ENCODE measurements at places on chromosomes 13 and 19.

GRCh38 chr19:18879579-18880373 is 16.2 kb downstream of the CERS1 start:
- no peaks in the 10 kb centered on the region for H3K27me3 ChIP-seq
- DNase-seq, result no peak
- H3K4me3 ChIP-seq, result no peak overlapping the region

DNA sequence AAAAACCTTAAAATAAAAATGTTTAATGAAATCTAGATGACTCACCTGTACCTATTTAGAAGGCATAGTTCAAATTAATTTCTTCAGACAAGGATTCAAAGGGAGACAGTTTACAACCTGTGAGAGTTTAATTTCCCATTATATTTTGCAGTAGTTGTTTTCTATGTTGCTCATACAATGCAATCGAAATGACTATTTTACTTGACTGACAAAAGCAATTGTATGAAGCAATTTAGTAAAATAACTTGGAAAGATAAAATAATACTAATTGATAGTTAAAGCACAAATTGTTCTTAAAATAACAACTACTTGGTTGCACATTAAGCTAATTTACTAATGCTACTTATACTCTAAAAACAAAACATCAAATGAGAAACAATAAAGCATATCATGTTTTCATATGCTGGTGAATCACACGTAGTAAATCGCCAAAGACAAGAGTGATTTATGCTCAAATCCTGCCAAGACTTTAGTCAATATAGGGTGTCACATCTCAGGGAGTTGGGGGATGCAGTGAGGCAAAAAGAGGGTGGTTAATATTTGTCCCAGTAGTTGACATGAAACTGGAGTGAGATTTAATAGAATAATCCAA is 6.4 kb downstream of the DACH1 start:
- H3K36me3 ChIP-seq, result no peaks in the 10 kb centered on the region
- peaks cover 19% of the 10 kb centered on the region for H3K27me3 ChIP-seq
- H3K27ac ChIP-seq, result no peak overlapping the region
- H3K4me3 ChIP-seq, result no peak overlapping the region
- peaks cover 13% of the 10 kb centered on the region for H3K4me1 ChIP-seq

DNA sequence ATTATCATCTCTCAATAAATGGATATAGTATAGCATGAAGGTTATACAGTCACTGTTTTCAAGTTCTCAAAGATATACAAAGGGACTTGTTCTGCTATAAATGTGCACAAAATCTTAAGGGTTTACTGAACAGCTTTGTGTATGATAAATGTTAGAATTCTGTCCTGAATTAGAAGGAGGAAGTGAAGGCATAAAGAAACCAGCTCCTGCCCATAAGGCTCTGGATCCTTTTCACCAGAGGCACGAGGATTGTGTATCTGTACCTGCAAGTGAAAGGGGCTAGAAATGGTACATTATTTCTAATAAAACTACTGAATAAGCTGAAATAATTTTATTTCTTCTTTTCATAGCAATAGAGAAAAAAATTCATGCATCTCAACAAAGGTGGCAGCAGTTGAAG is 32.4 kb downstream of the PHF11 start:
- H3K27me3 ChIP-seq, result no peaks in the 10 kb centered on the region
- peaks cover 48% of the 10 kb centered on the region for H3K36me3 ChIP-seq
- no peak overlapping the region for H3K4me3 ChIP-seq
- H3K4me1 ChIP-seq, result no peaks in the 10 kb centered on the region
- H3K27ac ChIP-seq, result no peak overlapping the region
- DNase-seq, result no peak

- peak overlapping the region; percentile 95 for H3K27ac ChIP-seq
- DNase-seq, result no peak
- H3K4me1 ChIP-seq, result peaks cover 34% of the 10 kb centered on the region
- peaks cover 3% of the 10 kb centered on the region for H3K27me3 ChIP-seq
- peak overlapping the region; percentile 62 for H3K4me3 ChIP-seq
Measured at GRCh38 chr19:45468803-45469131, 971 bp downstream of the FOSB start.

GRCh38 chr13:26459276-26460131 is 98.0 kb upstream of the WASF3 start:
- peaks cover 6% of the 10 kb centered on the region for H3K4me1 ChIP-seq
- H3K36me3 ChIP-seq, result no peaks in the 10 kb centered on the region
- H3K4me3 ChIP-seq, result no peak overlapping the region
- DNase-seq, result no peak
- no peak overlapping the region for H3K27ac ChIP-seq

DNA sequence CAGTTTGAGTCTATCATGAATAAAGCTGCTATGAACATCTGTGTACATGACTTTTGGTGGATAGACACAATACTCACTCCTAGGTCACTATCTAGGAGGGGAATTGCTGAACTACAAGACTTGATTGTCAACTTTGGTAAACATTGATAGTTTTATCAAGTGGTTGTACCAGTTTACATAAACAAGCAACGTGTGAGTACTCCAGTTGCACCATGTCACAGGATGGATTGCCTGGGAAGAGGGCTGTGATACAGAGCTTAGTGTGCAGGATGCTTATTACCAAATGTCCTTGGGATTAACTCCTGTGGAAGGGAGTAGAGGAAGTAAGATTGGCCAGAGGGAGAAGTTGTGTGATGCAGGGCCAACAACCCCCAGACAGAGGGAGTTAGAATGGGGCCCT is 37.7 kb downstream of the RAP2A start:
- H3K36me3 ChIP-seq, result no peaks in the 10 kb centered on the region
- peaks cover 3% of the 10 kb centered on the region for H3K4me1 ChIP-seq
- H3K4me3 ChIP-seq, result no peak overlapping the region
- no peaks in the 10 kb centered on the region for H3K27me3 ChIP-seq
- DNase-seq, result no peak

GRCh38 chr13:39322836-39323585 is 280.0 kb downstream of the LHFPL6 start:
- H3K36me3 ChIP-seq, result no peaks in the 10 kb centered on the region
- H3K27me3 ChIP-seq, result no peaks in the 10 kb centered on the region
- no peak overlapping the region for H3K4me3 ChIP-seq
- no peak for DNase-seq
- peaks cover 3% of the 10 kb centered on the region for H3K4me1 ChIP-seq

- peak; percentile 34 for DNase-seq
- H3K27ac ChIP-seq, result no peak overlapping the region
- H3K4me1 ChIP-seq, result no peaks in the 10 kb centered on the region
- H3K27me3 ChIP-seq, result no peaks in the 10 kb centered on the region
- H3K4me3 ChIP-seq, result no peak overlapping the region
Measured at GRCh38 chr13:28568286-28568685, 73.4 kb upstream of the FLT1 start.

GRCh38 chr19:47779524-47780214 is 1.2 kb downstream of the SELENOW start:
- H3K36me3 ChIP-seq, result peaks cover 36% of the 10 kb centered on the region
- peaks cover 57% of the 10 kb centered on the region for H3K4me1 ChIP-seq
- H3K27me3 ChIP-seq, result no peaks in the 10 kb centered on the region
- peak; percentile 92 for DNase-seq
- peak overlapping the region; percentile 99 for H3K4me3 ChIP-seq

- no peak overlapping the region for H3K27ac ChIP-seq
- no peaks in the 10 kb centered on the region for H3K4me1 ChIP-seq
- H3K27me3 ChIP-seq, result peaks cover 41% of the 10 kb centered on the region
- no peaks in the 10 kb centered on the region for H3K36me3 ChIP-seq
Measured at GRCh38 chr19:38502410-38503076, 69.1 kb downstream of the RYR1 start.

- DNase-seq, result no peak
- H3K27ac ChIP-seq, result no peak overlapping the region
- no peak overlapping the region for H3K4me3 ChIP-seq
- peaks cover 16% of the 10 kb centered on the region for H3K27me3 ChIP-seq
Measured at GRCh38 chr13:26518451-26518959, 39.0 kb upstream of the WASF3 start.

- no peak overlapping the region for H3K4me3 ChIP-seq
- DNase-seq, result no peak
- no peaks in the 10 kb centered on the region for H3K36me3 ChIP-seq
- H3K4me1 ChIP-seq, result no peaks in the 10 kb centered on the region
Measured at GRCh38 chr13:40101708-40102359, 446.4 kb downstream of the COG6 start.

GRCh38 chr19:47296036-47296435 is 13.6 kb upstream of the C5AR1 start:
- DNase-seq, result peak; percentile 81
- no peak overlapping the region for H3K27ac ChIP-seq
- H3K36me3 ChIP-seq, result peaks cover 3% of the 10 kb centered on the region
- H3K27me3 ChIP-seq, result no peaks in the 10 kb centered on the region
- no peaks in the 10 kb centered on the region for H3K4me1 ChIP-seq

- no peak overlapping the region for H3K4me3 ChIP-seq
- H3K27ac ChIP-seq, result no peak overlapping the region
- no peaks in the 10 kb centered on the region for H3K36me3 ChIP-seq
- DNase-seq, result no peak
Measured at GRCh38 chr13:42656958-42657357, 83.0 kb downstream of the TNFSF11 start.

GRCh38 chr13:32537580-32538142 is 934 bp downstream of the N4BP2L2 start:
- peak; percentile 73 for DNase-seq
- H3K27me3 ChIP-seq, result no peaks in the 10 kb centered on the region
- H3K4me1 ChIP-seq, result peaks cover 42% of the 10 kb centered on the region
- H3K36me3 ChIP-seq, result peaks cover 12% of the 10 kb centered on the region
- H3K4me3 ChIP-seq, result peak overlapping the region; percentile 82

GRCh38 chr13:113554333-113554700 is 30.2 kb upstream of the TFDP1 start:
- H3K27ac ChIP-seq, result no peak overlapping the region
- peaks cover 52% of the 10 kb centered on the region for H3K36me3 ChIP-seq
- no peak overlapping the region for H3K4me3 ChIP-seq
- no peaks in the 10 kb centered on the region for H3K27me3 ChIP-seq

DNA sequence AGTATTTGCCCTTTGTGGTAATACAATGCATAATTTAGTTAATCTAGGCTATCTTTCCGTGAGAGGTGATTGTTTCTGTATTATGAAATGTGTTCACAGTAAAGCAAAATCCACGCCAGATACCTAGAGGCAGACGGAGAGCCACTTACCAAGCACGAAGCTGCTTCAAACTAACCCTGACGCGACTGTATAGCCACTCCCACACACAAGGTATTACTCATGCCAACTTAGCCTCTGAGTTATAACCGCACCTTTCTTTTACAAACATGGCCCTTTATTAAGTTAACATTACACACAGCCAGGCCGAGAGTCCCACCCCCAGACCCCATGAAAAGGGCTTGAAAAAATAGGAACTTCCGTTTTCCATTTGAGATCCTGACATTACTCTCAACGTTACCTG is 185.7 kb downstream of the ABCC4 start:
- H3K27ac ChIP-seq, result no peak overlapping the region
- H3K36me3 ChIP-seq, result no peaks in the 10 kb centered on the region
- no peak for DNase-seq
- no peaks in the 10 kb centered on the region for H3K27me3 ChIP-seq

DNA sequence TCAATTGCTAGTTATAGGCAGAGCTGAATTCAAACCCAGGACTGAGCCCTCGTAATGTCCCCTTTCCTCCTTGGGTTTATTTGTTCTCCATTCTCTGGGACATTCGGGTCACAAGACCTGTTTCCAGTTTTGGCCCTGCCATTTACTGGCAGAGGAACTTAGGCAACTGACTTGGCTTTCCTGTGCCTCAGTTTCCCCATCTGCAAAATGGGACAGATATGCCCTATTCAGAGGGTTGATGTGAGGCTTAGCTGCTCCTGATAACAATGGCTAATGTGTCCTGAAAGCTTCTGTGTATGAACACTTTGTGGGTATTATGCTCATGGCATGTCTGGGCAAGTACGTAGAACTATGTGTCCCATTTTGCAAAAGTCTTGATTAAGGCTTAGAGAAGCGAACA is 996 bp downstream of the ZNF524 start:
- DNase-seq, result no peak
- peaks cover 30% of the 10 kb centered on the region for H3K36me3 ChIP-seq
- H3K27me3 ChIP-seq, result no peaks in the 10 kb centered on the region
- H3K27ac ChIP-seq, result peak overlapping the region; percentile 95

- H3K27ac ChIP-seq, result no peak overlapping the region
- no peaks in the 10 kb centered on the region for H3K27me3 ChIP-seq
- H3K36me3 ChIP-seq, result no peaks in the 10 kb centered on the region
- no peaks in the 10 kb centered on the region for H3K4me1 ChIP-seq
- H3K4me3 ChIP-seq, result no peak overlapping the region
- no peak for DNase-seq
Measured at GRCh38 chr19:14890643-14891379, 4.9 kb upstream of the OR7A17 start.

- no peak overlapping the region for H3K4me3 ChIP-seq
- no peaks in the 10 kb centered on the region for H3K27me3 ChIP-seq
- no peak overlapping the region for H3K27ac ChIP-seq
- DNase-seq, result no peak
- no peaks in the 10 kb centered on the region for H3K4me1 ChIP-seq
Measured at GRCh38 chr13:46101484-46102254, 3.2 kb downstream of the CPB2 start.

- peaks cover 18% of the 10 kb centered on the region for H3K4me1 ChIP-seq
- peak overlapping the region; percentile 100 for H3K27ac ChIP-seq
- H3K36me3 ChIP-seq, result peaks cover 13% of the 10 kb centered on the region
- H3K27me3 ChIP-seq, result no peaks in the 10 kb centered on the region
- peak overlapping the region; percentile 93 for H3K4me3 ChIP-seq
Measured at GRCh38 chr19:32404933-32405430, 588 bp upstream of the DPY19L3 start.

- no peaks in the 10 kb centered on the region for H3K27me3 ChIP-seq
- DNase-seq, result peak; percentile 72
- H3K27ac ChIP-seq, result peak overlapping the region; percentile 33
- H3K4me1 ChIP-seq, result no peaks in the 10 kb centered on the region
- no peaks in the 10 kb centered on the region for H3K36me3 ChIP-seq
Measured at GRCh38 chr19:38362076-38362945, 12.1 kb upstream of the PSMD8 start.

DNA sequence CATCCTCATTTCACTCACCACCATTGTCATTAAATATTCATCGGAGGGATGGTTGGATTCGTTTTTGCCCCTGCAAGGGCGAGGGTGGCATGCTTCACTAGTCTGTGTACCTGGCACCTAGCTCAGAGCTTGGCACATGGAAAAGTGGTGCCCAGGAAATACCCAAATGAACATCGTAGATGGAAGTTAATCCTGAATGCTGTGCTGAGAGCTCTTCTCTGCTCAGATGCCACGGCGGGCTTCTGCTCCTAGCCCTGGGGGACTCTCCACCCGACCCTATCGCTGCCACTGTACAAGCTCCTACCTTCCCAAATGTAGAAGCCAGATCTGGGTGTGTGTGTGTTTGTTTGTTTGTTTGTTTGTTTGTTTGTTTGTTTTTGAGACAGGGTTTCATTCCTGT is 113.0 kb upstream of the ZNF507 start:
- no peaks in the 10 kb centered on the region for H3K36me3 ChIP-seq
- no peak overlapping the region for H3K27ac ChIP-seq

All from tibial artery (tissue), 4 donors.